ENCODE measurements at places on chromosomes 13 and 19. TPM values are rescaled to one million over a fixed set of nuclear protein-coding genes. Genes with fewer than 3 reads are reported as not detected.

DNA sequence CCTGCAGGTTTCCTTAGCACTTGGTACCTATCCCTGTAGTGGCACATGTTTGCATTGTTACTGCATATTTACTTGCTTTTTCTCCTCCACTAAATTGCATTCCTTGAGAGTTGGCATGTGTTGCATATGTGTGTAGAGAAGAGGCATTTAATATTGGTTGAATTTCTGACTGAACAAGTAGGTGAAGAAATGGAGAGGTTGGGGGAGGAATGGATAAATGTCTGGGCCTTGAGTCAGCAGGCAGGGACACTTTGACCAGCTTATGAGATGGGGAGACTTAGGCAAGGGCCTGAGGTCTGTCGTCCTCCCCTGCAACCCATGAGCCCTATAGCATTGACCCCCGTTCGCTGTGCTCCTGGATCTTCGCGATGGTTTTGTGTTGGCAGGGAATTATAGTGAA, 2.0 kb upstream of the GPR18 start:
- no peak for DNase-seq

- DNase-seq, result no peak
These were observed 32.4 kb downstream of the DHRS12 start for GRCh38 chr13:51771418-51772104.

NCAN gene
- total RNA-seq, result not detected

DNA sequence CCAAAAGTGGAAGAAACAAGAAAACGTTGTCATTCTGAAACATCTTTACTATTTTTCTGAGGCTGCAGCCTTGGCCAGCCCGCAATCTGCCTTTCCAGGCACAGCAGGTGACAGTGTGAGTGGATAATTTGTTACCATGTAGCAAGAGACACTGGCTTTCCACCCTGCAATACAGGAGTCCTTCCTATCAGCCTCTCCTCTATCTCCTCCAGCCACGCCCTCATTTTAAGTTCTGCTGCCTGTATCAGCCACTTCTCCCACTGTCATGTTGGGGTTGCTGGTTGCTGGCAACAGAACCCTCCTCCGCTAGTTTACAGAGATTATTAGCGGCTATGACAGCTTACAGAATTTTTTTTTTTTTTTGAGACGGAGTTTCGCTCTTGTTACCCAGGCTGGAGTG, 7.7 kb upstream of the LGALS7 start:
- no peak for DNase-seq

GRCh38 chr19:23470873-23471545, 75.7 kb upstream of the ZNF91 start:
- peak; percentile 39 for DNase-seq
